ENCODE measurements at places on chromosomes 5 and 9.

DNA sequence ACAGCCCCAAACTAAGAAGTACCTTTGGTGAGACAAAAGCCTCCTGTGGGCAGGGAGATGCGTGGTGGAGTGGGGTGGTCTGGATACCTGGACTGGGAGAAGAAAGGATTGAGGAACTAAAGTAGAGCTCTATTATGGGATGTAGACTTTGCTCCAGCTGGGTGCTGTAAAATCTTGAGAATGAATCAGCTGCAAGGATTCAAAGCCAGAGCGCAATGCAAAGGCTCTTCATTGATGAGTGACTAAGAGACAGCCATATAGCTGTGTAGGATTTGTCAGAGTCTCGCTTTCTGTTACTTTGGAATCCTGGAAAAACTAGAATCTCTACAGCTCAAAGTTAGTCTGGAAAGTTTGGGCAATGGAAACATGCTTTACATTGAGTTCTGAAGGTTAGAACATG, 159.9 kb downstream of the TAF11L14 start:
- DNase-seq, result no peak

- DNase-seq, result no peak
Measured at GRCh38 chr5:56330806-56331205, 97.7 kb upstream of the ANKRD55 start.

DNA sequence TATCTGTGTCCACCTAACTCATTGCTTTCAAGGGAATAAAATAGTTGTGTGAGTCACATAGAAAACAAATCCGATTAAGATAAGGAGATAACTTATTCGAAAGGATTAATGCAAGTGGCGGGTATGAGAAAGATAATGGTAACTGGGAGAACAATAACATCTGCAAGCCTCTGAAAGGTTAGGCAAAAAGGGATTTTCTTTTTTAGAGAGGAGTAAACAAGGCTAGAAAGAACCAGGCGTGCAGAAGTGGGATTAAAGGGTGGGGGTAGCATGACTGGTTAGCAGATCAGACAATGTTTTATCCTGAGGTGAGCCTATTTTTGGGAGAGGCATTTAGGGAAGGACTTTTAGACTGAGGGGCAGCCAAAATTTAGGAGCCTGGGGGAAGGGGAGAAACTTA, 34.7 kb upstream of the JMY start:
- DNase-seq, result no peak

DNA sequence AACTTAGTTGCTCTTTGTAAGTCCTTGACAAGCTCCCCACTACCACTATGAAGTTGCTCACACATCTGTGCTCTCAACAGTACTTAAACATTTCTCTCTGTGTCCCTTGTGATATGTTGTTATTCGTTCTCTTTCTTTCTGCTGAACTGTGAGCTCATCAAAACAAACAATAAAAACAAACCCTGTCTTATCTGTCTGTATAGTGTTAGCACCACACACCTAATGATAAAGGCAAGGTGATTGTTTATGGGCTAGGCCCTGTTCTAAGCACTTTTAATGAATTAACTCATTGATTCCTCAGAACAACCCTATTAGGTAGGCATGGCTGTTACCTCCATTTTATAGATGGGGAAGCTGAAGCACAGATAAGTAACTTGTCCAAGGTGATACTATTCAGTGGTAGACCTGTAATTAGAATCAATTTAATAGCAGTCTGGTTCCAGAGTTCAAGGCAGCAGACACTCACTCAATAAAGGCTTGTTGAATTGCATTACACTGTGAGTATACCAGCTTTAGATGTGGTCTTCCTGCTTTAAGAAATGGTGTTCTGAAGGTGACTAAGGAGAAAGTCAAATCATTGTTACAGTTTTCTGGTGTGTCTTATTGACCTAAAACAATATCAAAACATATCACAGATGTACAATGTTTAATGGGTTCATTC, 153.6 kb upstream of the ELL2 start:
- no peak for DNase-seq

- no peak for DNase-seq
Measured at GRCh38 chr9:7937761-7938491, 138.3 kb upstream of the DMAC1 start.

DNA sequence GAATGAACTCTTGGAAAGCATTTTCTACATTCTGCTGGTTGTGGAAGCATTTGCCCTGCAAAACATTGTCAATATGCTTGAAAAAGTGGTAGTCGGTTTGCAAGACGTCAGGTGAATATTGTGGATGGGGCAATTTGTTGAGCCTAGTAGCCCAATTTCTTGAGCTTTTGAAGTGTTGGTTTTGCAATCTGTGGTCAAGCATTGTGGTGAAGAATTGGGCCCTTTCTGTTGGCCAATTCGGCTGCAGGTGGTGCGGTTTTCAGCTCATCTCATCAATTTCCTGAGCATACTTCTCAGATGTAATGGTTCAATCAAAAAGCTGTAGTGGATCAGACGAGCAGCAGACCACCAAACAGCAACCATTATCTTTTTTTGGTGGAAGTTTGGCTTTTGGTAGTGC, 426.8 kb upstream of the CDH9 start:
- no peak for DNase-seq

DNA sequence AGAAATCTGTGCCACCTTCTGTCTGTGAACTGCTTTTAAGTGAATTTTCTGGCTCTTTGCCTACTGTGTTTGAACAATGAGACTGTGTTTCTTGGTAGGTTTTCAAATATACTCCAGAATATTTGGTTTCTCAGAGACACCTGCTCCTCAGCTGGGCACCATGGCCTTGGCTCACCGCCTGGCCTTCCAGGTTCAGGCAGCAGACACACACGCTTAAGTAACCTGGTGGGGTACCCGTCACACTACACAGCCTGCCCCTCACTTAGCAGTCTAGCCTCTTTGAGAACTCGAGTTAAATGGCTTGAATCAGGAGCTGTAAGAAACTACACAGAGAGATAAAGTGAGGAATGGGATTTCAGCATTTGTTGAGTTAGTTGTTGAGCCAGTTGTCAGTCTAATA, 530.5 kb downstream of the MTRR start:
- DNase-seq, result no peak

DNA sequence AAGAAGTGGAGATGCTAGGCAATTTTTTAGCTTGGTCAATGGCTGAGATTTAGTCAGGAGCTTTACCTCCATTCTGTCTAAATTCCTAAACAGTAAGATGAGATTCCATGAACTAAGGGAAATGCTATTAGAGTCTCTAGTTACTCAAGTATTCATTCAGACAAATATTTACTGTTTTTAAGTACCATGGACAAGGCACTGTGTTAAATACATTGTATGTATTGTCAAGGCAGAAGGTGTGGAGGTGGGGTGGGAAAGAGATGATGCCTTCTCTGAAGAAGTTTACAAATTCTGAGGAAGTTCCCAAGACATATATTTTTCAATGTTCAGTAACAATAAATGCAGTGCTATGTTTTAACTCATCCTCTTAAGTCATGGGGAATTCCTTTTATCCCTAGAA, 459.9 kb upstream of the NMUR2 start:
- no peak for DNase-seq

DNA sequence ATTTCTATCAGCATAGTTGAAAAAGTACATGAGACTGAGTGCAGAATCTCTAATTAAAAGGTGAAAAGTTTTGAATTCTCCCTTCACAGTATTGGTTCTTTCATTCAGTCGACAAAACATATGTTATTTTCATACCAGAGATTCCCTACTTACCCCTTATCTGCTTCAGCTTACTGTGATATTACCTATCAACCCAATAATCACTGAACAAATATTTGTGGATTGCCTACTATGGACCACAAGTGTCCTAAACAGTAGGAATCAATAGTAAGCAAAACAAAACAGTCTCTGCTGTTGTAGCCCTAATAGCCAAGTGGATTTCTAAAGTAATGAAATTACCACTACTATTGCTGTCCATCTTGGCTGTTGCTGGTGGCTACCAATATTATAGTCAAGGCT, 11.5 kb downstream of the CCDC152 start:
- DNase-seq, result no peak

DNA sequence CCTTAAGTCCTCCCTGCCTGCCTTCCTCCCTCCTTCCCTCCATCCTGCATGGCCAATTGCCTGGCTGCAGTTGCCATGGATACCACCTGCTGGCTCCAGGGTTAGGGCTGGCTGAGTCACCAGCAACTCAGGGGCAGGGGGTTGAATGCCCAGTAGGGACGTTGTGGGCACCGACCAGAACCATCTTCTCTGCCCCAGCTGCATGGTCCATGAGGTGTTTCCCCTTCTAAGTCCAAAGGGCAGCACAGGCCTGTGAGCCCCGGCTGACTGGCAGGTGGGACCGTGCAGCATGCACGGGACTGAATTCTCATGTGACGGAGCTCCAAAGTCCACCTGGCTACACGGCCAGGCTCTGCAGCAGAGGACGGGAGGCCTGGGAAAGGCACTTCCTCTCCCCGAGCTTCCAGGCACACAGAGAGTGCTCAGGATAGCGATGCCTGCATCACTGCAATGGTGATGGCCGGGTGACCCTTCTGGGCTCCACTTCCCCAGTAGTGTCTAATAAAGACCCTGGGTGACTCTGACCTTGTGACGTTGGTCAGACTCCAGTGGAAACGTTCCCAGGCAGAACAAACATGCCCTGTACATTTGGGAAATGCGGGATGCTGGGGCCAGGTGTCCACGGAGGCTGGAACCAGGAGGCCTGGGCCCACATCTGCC, 5.7 kb downstream of the ASS1 start:
- DNase-seq, result no peak

DNA sequence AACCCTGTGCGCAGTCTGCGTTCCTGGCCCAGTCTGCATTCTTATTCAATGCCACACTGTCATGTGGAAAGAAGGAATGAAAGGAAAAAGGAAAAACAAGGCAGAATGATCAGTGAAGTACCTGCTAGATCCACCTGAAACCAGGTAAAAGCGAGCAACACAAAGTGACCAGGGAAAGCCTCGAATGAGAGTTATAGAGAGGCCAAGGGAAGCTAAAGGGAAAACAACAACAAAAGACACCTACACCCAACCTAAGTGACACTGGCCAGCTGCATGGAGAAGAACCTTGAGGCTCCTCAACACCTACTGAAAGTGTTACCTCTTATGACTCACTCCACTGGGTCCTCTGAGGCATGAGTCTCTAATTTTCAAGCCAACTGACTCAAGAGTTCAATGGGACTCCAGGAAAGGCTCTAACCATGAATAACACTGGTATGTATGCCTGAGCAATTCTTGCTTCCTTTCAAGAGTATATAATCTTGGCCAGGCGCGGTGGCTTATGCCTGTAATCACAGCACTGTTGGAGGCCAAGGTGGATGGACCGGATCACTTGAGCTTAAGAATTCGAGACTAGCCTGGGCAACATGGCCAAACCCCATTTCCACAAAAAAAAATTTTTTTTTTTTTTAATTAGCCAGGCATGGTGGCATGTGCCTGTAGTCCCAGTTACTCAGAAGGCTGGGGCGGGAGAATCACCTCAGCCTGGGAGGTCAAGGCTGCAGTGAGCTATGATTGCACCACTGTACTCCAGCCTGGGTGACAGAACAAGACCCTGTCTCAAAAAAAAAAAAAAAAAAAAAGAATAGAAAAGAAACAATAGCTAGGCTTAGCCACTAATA, 29.0 kb downstream of the MTMR12 start:
- no peak for DNase-seq

DNA sequence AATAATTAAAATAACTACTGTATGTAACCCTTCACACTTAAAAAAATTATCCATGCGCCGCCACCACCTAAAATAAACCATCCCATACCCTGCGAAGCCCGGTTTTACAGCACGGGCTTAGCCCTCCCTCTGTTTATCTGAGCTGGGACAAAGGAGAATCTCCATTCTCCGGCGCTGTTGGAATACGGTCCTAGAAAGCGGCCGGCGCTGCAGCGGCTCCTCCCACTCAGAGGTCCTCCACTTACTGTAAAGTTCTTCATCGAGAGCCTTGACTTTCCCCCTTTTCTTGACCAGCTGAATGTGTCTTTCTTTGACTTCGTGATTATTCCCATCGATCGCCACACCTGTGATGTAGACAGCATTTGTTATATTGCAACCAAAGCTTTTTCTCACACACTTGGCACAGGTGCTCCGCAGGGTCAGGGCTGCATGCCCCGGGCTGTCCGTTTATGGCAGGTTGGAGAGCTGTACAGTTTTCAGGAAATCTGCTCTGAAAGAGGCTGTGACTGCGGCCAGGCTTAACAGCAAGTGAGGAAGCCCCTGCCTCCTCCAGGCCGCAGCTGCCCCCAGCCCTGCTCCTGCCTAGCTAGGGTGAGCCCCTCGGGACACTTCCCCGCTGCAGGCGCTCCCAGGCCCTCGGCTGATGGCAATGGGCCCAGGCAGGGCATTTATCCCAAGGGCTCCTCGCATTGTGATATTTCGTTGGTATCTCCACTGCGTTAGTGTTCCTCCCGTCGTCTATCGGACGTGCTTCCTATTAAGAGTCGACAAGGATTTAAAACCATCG, 16.7 kb downstream of the GFPT2 start:
- DNase-seq, result no peak

GRCh38 chr5:1050423-1051365, 42.1 kb downstream of the NKD2 start:
- DNase-seq, result no peak

GRCh38 chr5:75325242-75325641, 11.8 kb upstream of the HMGCR start:
- DNase-seq, result no peak

DNA sequence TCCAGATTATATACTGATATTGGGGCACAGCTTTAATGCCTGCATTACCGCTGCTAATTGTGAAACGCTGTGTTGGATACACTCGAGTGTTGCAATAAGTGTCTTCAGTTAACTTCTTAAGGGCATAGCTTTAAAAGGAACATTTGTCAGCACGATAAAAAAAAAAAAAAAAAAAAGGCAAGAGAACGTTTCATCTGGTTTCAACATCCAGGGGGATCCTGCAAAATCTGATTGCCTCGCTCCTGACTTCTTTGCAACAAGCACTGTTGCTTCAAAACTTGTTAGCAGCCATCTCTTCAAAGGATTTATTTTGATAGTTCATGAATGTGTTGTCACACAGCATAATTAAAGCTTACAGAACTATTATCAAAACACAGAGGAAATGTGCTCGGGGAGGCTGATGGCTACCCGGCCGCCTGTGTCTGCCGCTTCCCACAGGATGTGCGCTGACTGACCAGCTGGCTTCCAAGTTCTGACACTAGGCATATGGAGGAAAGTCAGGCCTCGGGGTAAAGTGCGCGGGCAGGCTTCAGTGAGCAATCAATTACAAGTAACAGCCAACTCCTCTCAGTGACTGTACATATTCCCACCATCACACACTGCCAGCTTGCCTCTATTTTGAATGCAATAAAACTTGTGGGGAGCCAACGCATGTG, 77.7 kb downstream of the EBF1 start:
- no peak for DNase-seq

- no peak for DNase-seq
Measured at GRCh38 chr5:127549551-127549950, 32.1 kb downstream of the PRRC1 start.

DNA sequence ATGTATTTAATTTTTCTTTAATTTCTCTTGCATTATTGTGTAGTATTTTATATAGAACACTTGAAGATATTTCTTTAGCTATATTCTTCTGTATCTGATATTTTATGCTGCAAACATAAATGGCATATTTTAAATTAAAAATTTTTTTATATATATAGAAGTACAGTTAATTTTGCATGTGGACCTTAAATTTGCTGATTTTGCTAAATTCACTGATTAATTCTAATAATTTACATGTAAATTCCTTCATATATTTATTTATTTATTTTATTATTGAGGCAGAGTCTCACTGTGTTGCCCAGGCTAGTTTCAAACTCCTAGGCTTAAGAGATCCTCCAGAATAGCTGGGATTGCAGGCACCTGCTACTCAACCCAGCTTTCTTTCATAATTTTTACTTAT, 276.9 kb downstream of the PRR16 start:
- DNase-seq, result no peak

- DNase-seq, result peak; percentile 24
Measured at GRCh38 chr5:141878186-141878710, at the start of gene PCDH1. TSS of gene PCDH1 (minus strand) at chr5:141878410. CDS start at chr5:141878262, 148 bp downstream.

GRCh38 chr9:109379513-109379912, 58.7 kb upstream of the EPB41L4B start:
- no peak for DNase-seq
